GOT3 (cell line): ENCODE measurements at places on chromosomes 5 and 9.

- no peak for DNase-seq
Measured at GRCh38 chr9:97866848-97867247, 13.8 kb downstream of the FOXE1 start.

DNA sequence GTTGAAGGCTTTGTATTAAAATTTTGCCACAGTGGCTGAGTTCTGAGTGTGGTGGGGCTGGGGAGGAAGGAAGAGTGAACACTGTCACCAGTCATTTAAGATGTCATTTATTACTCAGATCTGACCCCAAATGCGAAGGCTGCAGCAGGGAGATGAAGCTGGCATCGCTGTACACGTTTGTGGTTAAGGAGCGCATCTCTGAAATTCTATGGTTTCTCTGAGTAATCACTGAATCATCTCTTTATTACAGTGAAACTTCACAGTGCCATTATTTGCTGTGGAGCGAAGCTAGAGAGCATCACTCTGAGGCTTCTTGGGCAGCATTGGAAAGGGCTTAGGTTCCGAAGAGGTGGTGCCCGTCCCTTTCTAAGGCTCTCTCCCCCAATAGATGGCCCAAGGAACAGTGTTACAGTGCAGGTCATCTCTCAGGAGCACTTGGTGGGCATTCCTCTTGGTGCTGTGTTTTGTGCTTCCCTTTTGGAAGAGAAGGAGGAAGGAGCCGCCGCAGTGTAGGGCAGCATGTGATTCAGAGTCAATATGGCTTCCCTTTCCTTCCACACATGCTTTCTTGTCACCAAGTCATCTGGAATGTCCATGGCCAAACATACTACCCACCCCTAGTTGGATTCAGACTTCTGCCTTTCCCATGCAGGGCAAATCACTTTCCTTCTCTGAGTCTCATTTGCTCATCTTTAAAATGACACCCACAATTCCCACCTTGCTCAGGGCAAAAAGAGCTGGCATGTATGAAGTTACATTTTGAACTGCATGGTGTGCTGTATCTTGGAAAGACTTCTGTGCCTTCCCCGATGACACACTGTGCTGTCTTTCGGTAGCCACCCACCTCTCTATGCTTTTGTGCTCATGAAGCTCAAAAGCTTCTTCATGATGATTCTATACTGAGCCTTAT is 9.3 kb upstream of the TEX48 start:
- DNase-seq, result no peak

- no peak for DNase-seq
Measured at GRCh38 chr5:31537349-31537748, 5.2 kb downstream of the C5orf22 start.

DNA sequence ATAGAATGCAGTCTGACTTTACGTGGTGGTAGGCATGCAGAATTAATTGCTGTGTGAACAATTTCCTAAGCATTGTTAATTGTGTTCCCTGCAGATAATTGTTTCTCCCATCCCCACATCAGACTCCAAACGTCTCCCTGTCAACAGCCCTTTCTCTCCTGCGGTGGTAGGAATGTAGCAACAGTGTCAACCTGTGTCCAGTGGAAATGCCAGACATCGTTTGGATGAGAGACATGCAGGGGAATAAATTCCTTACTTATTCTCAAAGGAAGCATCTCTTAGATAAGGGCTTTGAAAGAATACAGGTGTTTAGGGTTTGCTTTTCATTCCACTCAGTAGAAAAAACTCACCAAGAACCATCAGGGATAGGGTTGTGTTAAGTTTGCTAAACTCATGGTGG is 245.3 kb upstream of the WWC1 start:
- DNase-seq, result no peak

DNA sequence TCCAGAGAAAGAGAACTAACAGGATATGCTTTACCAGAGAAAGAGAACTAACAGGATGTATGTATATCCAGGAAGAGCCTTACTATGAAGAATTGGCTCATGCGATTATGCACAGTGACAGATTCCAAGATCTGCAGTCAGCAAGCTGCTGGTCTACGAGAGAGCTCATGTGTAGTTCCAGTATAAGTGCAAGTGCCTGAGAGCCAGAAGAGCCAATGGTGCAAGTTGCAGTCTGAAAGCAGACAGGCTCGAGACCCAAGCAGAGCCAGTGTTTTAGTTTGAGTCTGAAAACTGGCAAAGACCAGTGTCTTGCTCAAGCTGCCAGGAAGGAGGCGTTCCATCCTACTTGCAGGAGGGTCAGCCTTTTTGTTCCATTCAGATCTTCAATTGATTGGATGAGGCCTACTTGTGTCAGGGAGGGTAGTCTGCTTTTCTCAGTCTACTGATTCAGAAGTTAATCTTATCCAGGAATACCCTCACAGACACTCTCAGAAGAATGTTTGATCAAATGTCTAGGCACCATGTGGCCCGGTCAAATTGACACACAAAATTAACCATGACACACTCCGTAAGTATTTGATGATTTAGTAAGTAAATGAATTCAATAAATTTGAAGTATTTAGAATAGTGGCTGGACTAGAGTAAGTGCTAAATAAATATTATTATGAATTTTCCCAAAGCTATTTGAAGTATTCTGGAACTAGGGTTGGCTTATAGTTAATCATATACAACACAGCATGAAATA is 372.1 kb upstream of the SGCD start:
- DNase-seq, result no peak

GRCh38 chr5:35543408-35543807 is 74.3 kb upstream of the SPEF2 start:
- DNase-seq, result no peak

GRCh38 chr5:109630093-109630492 is 59.6 kb upstream of the MAN2A1 start:
- no peak for DNase-seq

- no peak for DNase-seq
Measured at GRCh38 chr9:113863345-113863744, 12.8 kb upstream of the ZNF618 start.

DNA sequence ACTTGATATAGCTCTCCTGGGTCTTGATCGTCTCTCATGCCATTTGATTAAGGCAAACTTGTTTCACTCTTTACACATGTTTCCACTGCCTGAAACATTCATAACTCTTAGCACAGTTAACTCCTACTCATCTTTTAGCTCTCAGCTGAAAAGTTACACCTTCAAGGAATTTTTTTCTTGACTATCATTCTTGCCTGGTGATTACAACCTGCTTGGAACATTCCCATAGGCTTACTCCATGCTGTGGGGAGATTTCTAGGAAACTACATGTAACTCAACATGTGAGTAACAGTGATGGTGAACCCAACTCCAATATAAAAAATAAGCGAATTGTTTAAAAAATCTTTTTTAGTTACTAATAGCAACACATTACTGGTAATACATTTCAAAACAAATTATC is 224.1 kb upstream of the MPDZ start:
- DNase-seq, result no peak
